Vagina (tissue), 2 donors: ENCODE measurements at places on chromosomes 1 and 21.

GRCh38 chr1:4974981-4975685 is 320.7 kb downstream of the AJAP1 start:
- DNase-seq, result no peak

DNA sequence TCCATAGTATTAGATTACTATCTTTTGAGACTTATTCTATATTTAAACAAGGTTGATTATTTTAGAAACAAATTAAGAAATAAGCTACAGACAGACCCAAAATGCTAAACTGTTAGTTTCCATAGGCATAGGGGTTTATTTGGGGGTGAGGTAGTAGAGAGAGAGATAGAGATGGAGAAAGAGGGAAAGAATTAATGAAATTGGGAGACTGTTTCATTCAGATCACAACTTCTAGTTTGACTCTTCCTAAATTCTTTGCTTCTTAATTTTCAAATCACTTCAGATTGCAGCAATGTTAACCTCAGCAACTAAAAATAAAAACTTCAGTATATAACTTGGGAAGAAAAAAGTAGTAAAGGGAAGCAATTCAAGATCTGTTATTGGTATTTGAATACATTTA is 3.4 kb downstream of the JUN start:
- DNase-seq, result no peak

- DNase-seq, result no peak
Observed at GRCh38 chr1:111690306-111690617, 48.9 kb downstream of the INKA2 start.

DNA sequence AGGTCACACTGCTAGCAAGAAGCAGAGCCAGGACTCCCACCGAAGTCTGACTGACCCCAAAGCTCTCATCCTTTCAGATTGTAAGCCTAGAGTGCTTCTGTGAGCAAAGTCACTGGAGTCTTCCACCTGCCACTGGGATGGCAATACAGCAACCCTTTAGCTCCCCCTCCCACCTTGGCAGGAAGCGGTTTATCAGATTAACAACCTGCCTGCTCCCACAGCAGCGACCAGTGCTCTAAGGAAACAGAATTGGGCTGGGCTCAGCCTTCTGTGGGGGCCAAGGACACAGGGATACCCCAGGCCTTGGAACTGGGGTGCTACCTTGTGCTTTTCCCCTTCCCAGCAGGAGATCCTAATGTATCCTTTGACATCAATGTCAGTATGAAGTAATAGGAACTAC is 76.0 kb downstream of the GFI1 start:
- no peak for DNase-seq

- no peak for DNase-seq
Observed at GRCh38 chr1:151142411-151143056, 3.9 kb downstream of the SEMA6C start.

DNA sequence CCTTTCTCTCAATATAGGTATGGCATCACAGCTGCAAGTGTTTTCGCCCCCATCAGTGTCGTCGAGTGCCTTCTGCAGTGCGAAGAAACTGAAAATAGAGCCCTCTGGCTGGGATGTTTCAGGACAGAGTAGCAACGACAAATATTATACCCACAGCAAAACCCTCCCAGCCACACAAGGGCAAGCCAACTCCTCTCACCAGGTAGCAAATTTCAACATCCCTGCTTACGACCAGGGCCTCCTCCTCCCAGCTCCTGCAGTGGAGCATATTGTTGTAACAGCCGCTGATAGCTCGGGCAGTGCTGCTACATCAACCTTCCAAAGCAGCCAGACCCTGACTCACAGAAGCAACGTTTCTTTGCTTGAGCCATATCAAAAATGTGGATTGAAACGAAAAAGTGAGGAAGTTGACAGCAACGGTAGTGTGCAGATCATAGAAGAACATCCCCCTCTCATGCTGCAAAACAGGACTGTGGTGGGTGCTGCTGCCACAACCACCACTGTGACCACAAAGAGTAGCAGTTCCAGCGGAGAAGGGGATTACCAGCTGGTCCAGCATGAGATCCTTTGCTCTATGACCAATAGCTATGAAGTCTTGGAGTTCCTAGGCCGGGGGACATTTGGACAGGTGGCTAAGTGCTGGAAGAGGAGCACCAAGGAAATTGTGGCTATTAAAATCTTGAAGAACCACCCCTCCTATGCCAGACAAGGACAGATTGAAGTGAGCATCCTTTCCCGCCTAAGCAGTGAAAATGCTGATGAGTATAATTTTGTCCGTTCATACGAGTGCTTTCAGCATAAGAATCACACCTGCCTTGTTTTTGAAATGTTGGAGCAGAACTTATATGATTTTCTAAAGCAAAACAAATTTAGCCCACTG is 11.5 kb downstream of the HIPK1 start:
- no peak for DNase-seq

GRCh38 chr1:222256058-222256457 is 291.8 kb downstream of the HHIPL2 start:
- DNase-seq, result no peak

GRCh38 chr1:205004351-205004750 is 38.7 kb upstream of the CNTN2 start:
- no peak for DNase-seq

DNA sequence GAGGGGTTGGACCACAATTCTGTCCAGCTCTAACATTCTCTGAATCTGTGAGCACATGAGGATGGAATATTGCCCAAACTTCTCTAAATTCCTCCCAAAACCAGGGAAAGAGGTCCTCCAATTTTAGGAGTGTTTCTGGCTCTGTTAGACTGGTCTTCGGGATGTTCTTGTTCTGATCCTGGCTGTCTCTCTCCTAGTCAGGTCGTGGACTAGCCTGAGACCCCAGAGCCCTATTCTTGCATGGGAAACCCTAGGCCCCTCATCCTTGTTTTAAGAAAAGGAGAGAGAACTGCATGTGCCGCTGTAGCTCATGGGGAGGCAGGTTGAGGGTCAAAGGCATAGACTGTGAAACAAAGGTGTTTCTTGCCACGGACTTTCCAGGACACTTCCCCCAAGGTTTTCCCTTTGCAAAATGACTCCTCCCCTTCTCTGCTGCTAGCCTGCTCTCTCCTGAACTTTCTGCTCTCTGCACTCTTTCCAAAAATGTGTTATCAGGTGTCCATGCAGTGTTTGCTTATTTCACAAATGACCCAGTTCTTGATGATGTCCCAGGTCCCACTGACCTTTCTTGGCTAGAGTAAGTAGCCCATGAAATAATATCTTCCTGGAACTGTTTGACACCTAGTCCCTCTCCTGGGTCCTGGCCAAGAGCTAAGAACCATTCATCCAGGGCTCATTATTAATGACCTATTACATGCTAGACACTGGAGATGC is 29.3 kb upstream of the RD3 start:
- no peak for DNase-seq

DNA sequence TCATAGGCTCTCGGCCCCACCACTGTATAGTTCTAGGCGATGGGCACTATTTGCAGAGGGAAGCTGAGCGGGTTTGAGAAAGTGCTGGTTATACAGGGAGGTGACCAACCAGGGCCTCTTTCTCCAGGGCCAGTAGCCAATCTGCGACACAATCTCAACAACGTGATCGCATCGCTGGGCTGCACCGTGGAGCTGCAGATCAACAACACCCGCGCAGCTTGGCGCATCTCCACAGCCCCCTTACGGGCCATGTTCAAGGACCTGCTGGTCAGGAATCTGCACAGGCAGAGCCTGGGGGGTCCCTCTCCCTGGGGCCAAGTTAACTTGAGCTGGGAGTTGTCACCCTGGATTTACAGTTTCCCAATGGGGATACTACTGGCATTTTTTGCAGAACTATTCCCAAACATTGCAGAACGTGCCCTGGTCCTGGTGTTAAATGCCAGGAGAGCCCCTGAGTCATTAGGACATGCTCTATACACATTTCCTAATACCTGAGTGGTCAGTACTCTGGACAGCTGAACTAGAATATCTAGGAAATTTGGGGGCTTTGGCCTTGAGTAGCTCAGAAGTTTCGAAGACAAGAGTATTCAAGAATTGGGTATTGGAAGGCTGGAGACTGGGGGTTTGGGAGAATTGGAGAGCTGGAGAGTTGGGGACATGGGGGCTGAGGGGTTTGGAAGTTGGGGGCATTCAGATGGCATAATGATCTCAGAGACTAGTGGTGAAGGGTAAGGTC is 6.9 kb downstream of the DCST1 start:
- DNase-seq, result no peak

DNA sequence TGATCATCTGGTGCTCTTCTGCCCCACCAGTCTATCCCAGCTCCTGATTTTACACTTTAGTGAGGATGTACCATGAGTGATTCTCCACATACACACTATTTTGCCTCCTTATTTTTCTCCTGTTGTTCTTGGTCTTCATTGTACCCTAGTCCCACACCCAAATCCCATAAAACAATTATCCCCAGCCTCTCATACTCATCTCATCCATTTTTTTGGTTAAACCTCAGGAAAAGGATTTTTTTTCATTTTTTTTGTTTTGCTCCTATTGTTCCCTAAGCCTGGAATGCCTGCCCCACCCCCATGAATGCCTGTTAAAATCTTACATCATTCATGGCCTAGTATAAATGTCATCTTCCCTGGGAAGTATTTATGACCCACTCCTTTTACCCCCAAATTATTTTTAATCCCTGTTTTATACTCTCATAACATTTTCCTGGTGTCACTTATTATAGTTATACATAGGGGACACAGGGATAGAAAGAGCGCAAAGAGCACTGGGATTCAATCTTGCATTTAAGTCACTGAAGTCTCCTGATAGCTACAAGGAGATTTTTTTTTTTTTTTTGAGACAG is 4.9 kb upstream of the LINGO4 start:
- no peak for DNase-seq

- no peak for DNase-seq
Observed at GRCh38 chr1:162219461-162219860, 150.0 kb downstream of the NOS1AP start.

DNA sequence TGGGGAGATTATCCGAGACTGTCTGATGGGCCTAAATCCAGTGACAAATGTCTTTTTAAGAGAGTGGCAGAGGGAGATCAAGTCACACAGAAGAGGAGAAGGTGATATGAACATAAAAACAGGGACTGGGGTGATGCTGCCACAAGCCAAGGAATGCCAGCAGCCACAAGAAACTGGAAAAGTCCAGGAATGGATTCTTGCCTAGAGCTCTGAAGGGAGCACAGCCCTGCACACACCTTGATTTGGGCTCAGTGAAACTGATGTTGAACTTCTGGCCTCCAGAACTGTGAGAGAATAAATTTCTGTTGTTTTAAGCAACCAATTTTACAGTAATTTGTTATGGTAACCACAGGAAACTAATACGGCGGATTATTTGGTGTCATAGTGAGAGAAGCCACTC is 19.5 kb downstream of the CITED4 start:
- no peak for DNase-seq

DNA sequence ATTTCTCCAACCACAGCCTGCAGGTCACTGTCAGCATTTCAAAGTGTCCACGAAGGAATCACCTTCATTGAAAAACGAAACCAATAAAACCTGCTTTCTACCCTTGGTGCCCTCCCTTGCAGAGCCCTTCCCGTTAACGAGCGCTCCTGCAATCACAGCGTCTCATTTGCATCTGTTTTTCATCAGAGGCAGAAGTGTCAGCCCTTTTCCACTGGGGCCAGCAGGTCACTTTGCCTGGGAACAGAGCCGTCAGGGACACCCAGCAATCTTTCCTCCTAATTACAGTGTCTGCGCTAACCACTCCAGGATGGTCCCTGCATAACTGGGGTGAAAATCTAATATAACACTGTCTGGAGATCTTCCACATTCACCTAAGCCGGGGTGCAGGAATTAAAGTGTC is 85.3 kb downstream of the PSMG1 start:
- no peak for DNase-seq

GRCh38 chr1:116033322-116033721 is 57.0 kb downstream of the SLC22A15 start:
- DNase-seq, result no peak
